ENCODE measurements at places on chromosomes 16 and 17. TPM values are rescaled to one million over a fixed set of nuclear protein-coding genes. Genes with fewer than 3 reads are reported as not detected.

IL21R gene
- total RNA-seq = 1.1 TPM

TSR1 gene
- 52.8 TPM for total RNA-seq

APOH gene
- not detected for total RNA-seq

- no peak for DNase-seq
Observed at GRCh38 chr16:59392911-59393310, 658.8 kb upstream of the GOT2 start.

DNA sequence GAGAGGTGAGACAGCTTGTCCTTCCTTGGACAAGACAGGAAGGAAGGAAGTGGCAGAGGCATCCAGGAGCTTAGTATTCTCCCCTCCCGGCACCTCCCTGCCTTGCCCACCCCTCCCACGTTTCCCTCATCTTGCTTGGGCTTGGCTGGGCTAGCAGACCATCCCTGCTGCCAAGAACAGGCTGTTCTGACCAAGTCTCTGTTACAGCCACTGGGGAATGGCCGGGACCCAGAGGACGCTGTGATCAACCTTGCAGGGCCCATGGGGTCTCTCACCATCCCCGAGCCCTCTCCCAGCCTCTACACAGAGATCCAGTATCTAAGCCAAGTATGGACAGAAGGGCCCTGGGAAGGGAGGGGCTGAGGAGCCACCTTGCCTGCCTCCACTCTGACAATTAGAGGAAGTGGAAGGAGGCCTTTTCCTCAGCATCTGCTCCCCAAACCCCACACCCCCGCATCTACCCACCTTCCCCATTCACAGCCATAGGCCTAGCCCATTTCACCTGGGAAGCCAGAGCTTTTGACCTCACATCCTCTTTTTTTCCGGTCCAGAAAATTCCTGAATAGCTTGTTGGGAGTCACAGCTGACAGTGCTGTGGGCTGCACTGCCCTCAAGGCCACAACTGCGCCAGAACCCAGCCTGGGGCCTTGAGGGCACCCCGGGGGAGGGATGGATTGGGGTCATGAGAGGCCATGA lies 14.1 kb downstream of the CD300LG start:
- no peak for DNase-seq
